ENCODE measurements at places on chromosomes 2 and 18.

DNA sequence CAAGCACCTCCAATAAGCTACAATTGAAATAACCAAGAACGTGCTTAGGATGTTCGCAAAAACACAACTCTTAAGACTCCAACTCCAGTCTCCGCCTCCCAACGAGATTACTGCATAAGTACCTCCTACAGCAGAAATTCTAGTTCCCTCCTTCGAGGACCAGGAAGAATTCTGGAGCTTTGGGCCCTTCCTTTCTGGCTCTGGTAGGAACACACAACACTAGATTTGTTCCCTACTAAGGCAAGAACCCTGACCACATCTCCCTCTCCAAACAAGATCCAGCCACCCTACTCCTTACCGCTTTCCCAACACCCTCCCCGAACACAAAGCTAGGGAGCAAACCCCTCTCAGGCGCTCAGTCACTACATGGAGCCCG lies 721 bp downstream of the ADAM17 start:
- DNase-seq = peak; percentile 96

- no peak for DNase-seq
Measured at GRCh38 chr2:47599171-47599570, 183.8 kb upstream of the MSH6 start.

DNA sequence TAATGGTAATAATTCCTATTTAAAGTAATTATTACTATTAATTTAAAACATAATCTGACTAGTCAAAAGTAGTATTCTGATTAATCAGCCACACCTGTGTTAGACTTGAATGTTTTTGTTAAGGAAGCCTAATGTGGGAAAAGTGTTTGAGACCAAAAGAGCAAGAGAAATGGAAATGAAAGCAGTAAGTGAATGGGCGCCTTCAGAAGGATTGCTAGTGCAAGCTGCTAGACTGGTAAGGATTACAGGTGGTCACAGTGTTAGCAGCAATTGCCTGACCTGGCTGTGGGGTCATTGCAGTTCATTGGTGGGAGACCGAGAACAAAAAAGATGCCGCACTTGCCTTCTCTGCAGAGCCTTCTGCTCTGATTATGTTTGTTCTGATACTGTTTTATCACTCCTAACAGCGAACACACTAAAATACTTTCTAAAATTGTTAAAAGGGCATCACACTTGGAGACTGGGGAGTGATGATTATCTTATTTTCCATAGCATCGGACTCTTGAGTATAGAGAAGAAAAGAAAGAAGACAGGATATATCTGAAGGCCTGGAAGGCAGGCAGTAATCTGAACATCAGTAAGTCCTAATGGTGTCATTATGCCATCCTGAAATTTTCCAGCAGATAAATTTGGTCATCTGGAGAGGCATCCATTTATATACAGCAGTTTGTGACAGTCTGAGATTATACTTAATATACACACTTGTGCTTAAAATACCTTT lies 5.8 kb downstream of the SOCS6 start:
- no peak for DNase-seq

DNA sequence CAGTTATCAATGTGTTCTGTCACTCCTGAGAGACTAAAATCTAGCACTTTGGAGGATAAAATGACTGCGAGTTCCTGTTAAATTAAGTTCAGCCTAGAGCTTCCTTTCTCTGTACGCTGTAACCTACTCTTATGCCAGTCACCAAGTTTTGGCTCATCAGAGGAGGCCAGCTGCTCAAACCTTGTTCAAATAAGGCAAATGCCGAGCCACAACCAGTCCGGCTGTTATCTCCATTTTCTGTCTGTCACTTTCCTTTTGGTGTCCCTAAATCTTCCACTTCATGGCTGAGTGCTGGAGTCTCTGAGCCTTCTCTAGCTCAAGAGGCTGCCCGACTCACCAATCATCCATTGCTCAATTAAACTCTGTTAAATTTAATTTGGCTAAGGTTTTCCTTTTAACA lies 33.5 kb upstream of the PXDN start:
- no peak for DNase-seq

DNA sequence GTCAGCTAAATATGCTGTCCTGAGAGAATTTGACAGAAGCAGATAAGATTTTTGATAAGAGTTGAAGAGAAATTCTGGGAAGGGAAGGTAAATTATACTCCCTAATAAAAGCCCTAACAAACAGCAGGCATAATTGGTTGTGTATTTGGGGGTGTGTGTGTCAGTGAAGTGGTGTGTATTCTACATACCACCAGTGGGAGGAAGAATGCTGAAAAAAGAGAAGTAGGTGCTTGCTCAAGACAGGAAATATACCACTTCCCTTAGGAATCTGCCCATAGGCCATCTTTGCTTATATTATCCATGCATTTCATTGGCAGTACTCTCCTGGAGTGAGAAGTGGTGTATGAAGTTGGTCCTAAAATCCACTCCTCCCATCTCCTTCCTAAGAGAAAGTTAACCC lies 76.2 kb downstream of the FMNL2 start:
- peak; percentile 36 for DNase-seq

- DNase-seq = no peak
Measured at GRCh38 chr2:201600906-201601305, 42.4 kb downstream of the TMEM237 start.

DNA sequence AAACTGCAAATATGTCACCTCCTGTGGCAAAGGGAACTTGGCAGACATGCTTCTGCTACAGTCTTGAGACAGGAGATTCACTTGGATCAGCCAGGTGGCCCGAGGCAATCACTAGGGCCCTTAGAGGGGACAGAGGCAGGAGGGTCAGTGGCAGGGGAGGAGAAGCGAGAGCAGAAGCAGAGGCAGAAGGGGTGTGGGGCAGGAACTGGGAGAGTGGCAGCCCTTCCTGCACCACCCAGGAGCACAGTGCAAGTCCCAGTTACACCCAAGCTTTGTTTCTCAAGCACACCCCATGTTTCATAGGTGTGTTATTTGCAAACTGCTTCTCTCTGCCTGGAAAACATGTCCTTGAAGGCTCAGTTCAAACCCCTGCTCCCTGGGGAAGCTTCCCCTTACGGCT lies 309.7 kb upstream of the MYT1L start:
- DNase-seq = no peak

- DNase-seq = no peak
Measured at GRCh38 chr2:12045864-12046291, 299.4 kb downstream of the LPIN1 start.

GRCh38 chr2:209422191-209422754 lies 1.6 kb upstream of the MAP2 start:
- no peak for DNase-seq

DNA sequence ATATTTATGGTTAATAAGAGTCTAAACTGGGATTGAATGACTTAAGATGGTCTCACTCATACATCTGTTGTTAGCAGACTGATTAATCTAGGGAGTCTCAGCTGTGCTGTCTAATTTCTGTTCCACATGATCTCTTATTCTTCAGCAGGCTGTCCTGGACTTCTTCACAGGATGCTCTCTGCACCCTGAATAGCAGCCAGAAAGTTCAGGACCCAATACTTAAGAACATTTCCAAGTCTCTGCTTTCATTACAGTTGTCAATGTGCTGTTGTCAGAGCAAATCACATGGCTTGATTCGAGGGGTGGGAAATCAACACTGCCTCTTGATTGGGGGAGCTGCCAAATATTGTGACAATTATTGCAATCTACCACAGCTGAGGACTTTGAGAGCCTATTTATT lies 627.1 kb upstream of the SLC8A1 start:
- no peak for DNase-seq

DNA sequence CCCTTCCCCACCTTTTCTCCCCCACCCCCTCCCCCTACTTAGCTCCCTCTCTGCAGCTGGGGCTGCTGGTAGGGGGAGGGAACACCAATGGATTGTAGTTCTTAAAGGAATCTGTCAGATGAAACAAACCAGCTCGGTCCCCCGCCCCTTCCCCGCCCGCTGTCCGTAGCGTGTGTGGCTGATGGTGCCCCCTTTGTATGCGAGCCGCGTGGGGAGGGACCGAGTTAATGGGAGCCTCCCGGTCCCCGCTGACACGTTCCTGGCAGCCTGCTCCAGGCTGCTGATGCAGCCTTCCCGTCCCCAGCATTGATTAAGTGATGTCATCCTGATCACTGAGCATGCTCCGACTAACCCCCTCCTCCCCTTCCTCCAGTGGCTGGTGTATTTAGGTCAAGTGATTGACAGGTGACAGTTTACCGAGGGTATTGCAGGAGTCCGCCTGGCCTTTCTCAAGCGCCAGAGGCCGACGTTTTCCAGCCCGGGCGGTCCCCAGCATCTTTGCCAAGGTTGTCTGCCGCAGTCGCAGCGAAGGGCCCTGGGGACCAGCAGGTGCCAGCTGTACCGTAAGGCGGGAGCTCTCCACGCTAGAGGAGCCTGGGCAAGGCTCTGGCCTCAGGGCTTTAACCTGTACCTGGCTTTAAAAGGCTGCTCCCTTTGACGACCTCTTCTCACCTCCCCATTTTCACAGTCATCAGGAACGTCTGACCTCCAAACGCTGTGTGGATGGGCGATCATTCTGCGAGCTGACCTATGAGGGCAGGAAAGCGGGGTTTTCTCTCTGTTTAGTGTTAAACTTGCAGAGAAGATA lies 1.8 kb downstream of the KIF5C start:
- DNase-seq = no peak

DNA sequence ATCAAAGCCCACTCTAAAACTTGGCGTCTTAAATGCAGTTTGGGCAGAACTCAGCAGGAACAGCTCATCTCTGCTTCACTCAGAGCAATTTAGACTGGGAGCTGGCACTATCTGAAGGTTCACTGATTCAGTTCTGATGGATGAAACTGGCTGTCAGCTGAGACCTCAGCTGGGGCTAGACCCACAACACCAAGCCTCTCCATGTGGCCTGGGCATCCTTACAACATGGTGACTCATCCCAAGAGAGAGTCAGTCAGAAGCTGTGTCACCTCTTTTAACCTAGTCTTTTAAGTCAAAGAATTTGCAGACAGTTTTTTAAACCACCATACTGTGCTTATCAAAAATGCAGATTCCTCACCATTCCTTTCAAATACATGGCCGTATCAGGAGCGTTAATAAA lies 62.6 kb upstream of the ZNF397 start:
- peak; percentile 28 for DNase-seq

- DNase-seq = no peak
Measured at GRCh38 chr2:81853341-81853740, 1548.8 kb upstream of the LRRTM1 start.

DNA sequence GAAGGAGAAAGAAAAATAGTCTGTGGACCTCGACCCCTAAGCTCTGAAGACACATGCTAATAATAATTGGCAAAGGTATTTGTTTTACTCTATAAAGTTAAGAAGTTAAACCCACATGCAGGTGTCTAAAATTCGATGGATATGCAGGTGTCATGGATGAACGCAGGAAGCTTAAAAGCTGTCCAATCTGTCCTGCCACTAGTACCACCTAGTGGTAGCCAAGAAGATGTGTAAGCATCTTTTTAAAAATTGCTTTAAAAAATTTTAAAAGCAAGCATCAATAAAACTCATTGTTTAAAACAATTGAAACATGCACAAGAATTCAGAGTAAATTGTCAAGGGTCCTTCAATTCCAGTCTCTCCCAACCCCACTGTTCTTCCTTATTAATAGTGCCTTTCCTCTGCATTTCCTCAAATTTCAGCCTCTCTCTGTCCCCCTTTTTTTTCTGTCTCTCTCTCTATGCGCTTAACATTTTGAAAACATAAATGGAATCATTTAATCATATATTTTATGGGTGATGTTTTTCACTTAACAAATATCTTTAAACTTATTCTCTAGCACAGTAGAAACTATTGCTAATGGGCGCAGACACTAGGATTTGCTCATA lies 30.6 kb upstream of the PPP3R1 start:
- DNase-seq = peak; percentile 61

GRCh38 chr2:132446444-132446843 lies 29.8 kb downstream of the GPR39 start:
- no peak for DNase-seq

GRCh38 chr2:80238692-80239469 lies 65.7 kb downstream of the LRRTM1 start:
- peak; percentile 40 for DNase-seq
